ENCODE measurements at places on chromosomes 7 and 10.

DNA sequence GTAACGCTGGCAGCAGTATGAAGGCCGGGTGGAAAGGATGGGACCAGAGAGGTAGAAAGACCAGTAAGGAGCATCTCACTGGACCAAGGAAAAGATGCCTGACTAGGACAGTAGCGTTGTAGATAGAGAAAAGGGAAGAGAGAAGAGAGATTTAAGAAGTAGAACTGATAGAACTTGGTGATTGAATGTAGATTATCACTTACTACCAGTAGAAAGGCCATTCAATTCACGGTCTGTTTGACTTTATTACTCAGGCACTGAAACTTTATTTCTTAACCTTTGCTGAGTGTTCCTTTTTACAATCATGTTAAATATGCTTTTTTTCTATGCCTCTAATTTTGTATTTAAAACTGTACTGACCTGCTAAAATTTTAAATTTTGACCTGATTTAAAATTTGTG lies 12.2 kb downstream of the MCU start:
- DNase-seq: no peak

DNA sequence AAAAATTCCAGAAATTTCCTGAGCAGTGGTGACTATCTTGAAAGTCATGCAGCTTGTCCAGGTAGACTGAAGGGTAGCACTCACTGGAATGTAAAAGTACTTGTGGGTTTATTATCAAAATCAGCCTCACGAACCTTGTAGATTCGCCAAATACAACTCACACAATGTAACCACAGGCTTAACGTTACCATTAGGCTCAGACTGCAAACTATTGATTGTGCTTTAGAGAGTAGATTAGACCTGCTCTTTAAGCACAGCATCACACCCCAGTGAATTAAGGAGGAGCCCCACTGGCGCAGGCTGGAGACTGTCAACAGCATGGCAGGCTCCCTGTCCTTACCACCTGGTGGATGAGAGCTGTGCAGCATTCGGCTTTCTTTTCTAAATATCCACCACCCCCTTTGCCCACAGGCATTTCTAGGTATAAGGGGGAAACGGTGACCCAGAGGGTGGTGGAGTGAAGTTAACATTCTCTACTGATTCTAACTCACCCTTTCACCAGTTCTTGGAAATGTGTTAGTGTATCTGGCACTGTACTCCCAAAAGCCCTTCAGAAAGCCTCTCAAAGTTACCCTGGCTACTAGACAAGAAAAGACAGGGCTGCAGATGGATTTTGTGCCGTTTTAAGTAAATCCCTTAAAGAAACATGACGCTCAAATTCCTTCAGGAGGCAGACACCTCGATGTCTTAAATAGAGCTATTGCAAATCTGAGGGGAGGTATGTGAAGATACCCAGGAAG lies 56.6 kb downstream of the GSDME start:
- no peak for DNase-seq

GRCh38 chr7:51274001-51274400 lies 42.6 kb downstream of the COBL start:
- no peak for DNase-seq

DNA sequence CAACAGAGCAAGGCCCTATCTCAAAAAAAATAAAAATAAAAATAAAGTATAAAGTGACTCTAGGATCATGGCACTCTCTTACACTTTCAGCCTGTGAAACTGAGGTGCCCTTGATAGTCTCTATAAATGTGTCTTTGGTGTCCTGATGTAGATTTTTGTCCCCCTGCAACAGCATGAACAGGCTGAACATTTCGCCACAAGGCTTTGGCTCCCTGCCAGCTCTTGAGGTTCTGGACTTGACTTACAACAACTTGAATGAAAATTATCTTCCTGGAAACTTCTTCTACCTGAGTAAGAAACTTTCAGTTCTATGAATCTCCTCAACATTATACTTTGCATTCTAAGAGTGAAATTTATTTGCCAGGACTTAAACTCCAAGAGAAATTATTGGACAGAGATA lies 48.1 kb upstream of the BMS1 start:
- DNase-seq: no peak

GRCh38 chr10:6269953-6270867 lies 67.5 kb downstream of the PFKFB3 start:
- DNase-seq: no peak

GRCh38 chr7:30276203-30276900 lies 8.0 kb upstream of the ZNRF2 start:
- no peak for DNase-seq

- DNase-seq: no peak
These were observed 32.7 kb downstream of the ABCB5 start for GRCh38 chr7:20647908-20648776.

DNA sequence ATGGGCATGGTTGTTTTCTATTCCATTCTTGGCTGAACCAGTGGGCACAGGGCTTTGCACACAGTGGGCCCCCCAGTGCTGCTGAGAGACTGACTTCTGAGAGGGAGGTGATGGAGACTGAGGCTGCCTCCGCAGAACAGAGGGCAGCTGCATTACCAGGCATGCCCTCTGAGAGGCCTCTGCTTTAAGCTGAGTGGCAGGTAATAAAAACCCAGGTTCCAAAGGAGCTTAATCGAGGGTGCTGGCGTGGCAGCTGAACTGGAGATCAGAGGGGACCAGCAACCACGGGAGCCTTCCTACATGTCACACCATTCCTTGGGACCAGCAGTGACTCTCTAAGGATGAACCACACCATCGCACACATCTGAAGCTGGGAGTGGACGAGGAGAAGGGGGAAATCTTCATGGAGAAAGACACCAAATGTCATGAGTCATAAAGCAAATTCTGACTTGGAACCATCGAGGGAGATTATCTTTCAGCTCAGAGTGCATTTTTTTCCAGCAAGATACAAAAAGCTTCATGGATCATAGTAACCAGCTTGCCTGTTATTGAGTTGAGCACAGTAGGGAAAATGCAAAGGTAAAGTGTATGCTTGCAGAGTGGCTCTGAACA lies 24.6 kb downstream of the HIPK2 start:
- DNase-seq: no peak

DNA sequence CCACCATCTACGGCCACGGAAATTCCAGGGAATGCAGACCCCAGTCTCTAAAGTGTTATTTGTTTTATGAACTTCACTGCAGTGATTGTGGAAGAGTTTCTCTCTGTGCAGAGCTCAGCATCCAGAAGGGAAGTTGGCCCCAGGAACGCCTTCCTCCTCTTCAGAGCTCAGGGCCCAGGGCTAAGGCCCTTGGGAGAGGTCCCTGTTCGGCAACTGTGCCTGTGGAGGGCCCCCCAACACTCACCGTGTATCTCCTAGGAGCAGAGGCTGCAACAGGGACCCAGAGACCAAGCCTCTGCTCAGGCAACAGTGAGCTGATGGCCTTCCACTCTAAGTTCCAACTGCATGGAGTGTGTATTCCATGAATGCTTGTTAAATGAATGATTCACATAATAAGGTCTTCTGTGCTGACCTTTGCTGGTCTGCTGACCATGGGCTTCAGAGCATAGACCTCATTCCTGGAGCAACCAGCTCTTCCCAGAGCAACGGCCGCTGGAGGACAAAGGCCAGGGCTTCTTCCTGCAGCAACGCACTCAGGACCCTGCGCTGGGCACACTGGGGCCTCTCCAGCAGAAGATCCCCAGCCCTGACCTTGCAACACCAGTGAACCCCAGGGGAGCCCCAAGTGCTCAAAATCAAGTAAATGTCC lies 7.7 kb downstream of the DIP2C start:
- DNase-seq: no peak

GRCh38 chr7:43674559-43675436 lies 54.5 kb downstream of the COA1 start:
- DNase-seq: no peak

DNA sequence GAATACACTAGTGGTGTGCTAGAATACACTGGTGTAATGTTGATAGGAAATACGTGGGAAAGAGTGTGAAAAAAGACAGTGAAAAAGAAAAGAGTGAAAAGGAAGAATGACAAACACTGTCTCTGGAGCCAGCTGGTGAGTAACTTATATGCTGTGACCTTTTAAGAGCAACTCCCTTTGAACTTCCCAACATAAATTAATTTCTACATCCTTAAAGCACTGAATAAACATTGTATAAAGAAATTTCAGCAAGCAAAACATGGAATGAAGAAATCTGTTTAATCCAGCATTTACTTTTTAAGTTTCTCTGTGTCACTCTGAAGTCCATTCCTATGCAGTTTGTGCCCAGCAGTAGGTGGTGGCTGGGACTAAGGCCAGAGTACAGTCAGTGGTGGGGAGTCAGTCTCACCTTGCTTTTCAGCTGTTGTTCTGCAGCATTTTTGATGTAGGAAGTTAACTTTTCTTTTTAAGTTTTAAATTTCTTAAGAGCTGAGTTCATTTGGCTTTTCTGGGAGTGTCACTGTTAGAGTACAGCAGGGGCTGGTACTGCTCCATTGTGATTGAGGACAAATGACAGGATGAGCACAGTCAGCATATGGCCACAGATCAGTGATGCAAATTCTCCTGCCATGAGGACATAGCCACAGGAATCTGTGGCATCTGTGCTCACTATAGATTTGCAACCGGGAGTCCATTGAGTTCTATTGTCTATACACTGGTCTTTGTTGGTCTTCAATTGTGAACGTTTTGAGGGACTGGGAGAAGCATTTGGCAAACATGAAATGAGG lies 321.8 kb downstream of the ZNF248 start:
- no peak for DNase-seq

DNA sequence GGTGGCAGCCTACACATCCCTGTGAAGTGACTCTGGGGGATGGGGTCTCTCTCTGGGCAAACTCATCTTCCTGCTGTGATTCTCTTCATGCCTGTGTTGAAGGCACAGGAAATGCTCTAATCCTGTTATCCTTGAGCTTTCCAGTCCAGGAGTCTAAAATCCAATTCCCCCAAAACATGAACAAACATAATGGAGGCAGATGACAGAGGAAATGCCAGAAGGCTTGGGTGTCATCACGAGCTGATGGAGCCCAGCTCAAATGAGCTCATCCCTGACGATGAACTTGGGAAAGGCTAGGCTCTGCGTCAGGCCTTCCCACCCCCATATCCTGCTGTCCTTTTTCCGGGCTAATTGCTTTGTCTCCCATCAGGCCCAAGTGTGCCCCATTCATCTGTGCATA lies 165.9 kb upstream of the PODXL start:
- DNase-seq: no peak

DNA sequence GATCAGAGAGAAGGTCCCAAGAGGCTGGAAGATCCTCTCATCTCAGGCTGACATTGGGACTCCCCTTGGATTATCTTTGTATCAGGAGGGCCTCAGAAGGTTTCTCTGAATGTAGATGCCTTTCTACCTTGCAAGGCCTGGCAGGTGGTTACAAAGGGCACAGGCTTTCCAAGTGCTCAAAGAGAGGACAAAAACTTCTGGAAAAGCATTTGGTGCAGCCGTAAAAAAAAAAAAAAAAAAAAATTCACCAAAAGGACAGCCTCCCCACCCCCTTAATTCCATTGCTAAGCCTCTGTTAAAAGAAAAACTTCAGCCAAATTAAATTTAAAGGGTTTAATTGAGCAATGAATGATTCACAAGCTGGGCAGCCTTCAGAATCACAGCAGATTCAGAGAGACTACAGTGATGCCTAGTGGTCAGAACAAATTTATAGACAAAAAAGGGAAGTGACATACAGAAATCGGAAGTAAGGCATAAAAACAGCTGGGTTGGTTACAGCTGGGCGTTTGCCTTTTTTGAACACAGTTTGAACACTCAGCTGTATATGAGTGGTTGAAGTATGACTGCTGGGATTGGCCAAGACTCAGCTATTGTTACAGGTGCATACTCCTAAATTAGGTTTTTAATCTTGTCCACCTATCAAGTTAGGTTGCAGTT lies 42.5 kb upstream of the LRGUK start:
- peak; percentile 30 for DNase-seq

DNA sequence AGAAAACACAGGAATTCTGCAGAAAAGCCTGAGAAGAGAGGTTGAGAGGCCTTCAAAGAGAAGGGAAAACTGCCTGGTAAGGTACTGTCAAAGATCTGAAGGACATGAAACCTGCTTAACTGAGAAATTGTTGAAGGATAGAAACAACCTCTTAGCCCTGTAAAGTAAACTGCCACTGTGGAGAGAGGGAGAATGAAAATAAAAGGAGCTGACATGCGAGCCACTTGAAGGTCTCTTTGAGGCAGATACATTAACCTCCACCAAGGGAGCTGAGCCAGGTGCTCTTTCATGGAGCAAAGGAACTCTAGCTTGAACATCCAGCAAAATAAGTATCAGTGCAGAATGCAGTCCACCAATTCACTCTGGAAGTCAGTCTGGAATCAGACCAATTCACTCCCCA lies 108.8 kb upstream of the FEZF1 start:
- DNase-seq: no peak

DNA sequence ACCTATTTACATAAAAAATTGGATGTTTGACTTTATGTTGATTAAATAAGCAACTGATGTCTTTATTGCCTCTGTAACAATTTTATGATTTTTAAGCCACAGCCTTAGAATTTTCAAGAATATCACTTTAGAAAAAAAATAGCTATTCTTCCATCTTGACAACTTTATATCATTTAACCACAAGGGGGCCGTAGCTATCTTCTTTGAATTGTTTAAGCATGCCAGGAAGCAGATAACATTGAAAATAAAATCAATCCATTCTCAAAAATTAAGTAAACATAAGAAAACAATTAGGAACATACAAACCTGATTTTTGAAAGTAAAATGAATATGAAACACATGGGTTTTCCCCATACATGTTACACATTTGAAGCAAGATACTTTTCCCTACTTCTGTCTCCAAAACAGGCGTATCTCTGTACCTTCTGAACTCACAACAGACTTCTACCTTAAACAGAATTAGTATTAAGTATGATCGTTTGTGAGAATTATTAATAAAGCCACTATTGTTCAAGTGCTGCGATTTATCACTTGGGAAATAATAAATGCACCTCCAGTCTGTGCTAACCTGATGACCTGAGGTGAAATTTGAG lies 209.0 kb downstream of the CACNA2D1 start:
- no peak for DNase-seq

DNA sequence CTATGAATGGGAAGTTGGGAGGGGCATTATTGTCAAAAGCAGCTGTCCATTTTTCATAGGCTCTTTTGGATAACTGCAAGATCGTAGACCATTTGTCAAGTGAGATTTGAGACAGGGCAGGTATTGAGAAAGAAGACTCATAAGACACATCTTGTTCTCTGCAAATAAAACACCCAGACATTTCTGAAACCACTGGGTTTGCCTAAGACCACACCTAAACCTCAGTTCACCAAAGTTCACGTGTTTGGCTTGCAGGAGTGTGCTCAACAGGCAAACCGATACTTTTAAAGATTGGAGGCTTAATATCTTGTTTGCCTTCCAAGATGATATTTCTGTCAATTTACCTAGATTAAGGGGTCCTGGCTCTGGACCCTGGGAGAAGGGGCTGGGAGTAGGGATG lies 628.4 kb downstream of the CALN1 start:
- DNase-seq: no peak

Data from SIG-M5 (cell line).